ENCODE measurements at places on chromosomes 11 and 22. TPM values are rescaled to one million over a fixed set of nuclear protein-coding genes. Genes with fewer than 3 reads are reported as not detected.

The NEFH gene
- total RNA-seq = 0.56 TPM

The NAALAD2 gene
- total RNA-seq = 0.33 TPM

The CBLIF gene
- not detected for total RNA-seq

The TEX54 gene
- total RNA-seq = not detected

The MMP12 gene
- total RNA-seq = not detected

The OVOL1 gene
- not detected for total RNA-seq

The MB gene
- not detected for total RNA-seq

The REXO2 gene
- total RNA-seq = 169 TPM

The PKNOX2 gene
- total RNA-seq = not detected

The BTBD18 gene
- not detected for total RNA-seq

The PRG3 gene
- total RNA-seq = not detected

The ABCC8 gene
- total RNA-seq = not detected

The RCN1 gene
- total RNA-seq = 299 TPM

The PNPLA3 gene
- 2.7 TPM for total RNA-seq

The VPREB1 gene
- not detected for total RNA-seq

The C11orf91 gene
- total RNA-seq = not detected

The VPS11 gene
- total RNA-seq = 24.6 TPM

The TRPM5 gene
- total RNA-seq = not detected

The OR51G2 gene
- not detected for total RNA-seq

The PRCP gene
- 282 TPM for total RNA-seq

The RIMBP3B gene
- total RNA-seq = 0.09 TPM

The GGT5 gene
- 27.8 TPM for total RNA-seq

The NCAM1 gene
- total RNA-seq = 2.2 TPM

The SLC37A2 gene
- total RNA-seq = 0.70 TPM

The MRGPRX4 gene
- total RNA-seq = 0.51 TPM

The KDELR3 gene
- 30.6 TPM for total RNA-seq

The PPP1R14B gene
- 297 TPM for total RNA-seq

The FOLR1 gene
- 0.68 TPM for total RNA-seq

The CAVIN3 gene
- 220 TPM for total RNA-seq

The ANO9 gene
- total RNA-seq = 10.7 TPM

The FADS2 gene
- total RNA-seq = 253 TPM
